NCI-H1105 treated with DMSO at 0.1 percent for 48 hours (cell line): ENCODE measurements at places on chromosomes 6 and 20.

DNA sequence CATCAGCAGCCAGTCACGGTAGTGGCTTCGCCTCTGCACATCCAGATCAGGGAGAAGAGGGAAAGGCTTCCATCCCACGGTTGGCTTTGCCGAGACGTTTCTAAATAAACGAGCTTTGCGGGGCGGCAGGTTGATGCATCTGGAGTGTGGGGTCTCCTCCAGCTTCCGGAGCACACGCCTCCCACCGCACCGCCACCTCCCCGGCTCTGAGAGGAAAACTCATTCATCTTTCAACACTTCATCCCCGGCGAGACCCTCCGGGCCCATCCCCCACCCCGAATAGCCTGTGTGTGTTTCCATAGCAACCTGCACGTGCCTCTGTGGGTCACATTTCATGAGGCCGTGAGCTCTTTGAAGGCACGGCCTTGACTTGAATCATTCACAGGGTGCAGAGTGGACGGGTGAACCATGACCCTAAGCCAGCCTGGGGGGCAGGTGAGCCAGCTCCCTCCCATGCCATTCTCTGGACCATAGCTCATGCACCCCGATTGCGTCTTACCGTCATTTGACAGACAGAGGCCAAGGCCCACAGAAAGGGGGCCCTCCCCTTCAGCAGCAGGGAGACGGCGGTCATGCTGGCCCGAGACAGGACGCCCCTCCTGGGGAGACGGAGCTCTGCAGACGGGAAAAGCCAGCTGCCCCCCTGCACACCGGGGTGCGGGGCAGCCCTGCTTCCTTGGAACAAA is 16.2 kb upstream of the CHRNA4 start:
- DNase-seq, result no peak

DNA sequence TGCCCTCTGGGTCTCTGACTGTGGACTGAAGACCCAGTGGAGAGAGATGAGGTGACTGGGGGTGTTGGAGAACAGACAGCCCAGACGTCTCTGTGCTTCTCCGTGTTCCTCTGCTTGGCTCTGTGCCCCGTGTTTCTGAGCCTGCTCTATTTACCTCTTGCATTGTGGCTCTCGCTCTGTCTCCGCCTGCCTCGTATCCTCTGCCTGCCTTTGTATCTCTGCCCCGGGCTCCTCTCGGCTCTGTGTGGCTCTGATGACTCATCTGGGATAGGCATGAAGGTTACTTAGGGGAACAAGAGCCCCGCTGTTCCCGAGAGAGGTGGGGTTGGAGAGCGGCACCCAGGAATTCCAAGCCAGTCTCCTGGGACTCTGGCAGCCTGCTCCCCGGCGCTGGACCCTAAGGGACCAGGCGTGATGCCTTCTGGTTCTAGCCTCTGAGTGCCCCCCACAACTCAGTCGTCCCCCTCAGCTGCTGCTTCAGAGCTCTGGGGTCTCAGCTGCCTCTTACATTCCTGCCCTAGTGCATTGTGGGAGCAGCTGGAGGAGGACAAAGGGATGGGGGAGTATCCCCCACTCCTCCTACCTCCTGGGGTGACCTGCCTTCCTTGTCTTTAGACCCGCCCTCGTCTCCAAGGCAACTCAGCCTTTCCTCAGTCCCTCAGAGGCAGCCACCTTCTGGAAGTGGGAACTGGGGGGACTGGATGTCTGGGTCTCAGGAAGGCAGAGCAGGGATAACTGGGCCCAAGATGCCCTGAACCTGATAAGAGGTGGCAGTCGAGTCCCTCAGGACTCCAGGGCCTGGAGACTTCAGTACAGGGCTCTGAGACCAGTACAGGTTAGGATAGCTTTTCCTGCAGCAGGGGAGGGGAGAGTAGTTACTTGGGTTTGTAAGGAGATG is 1.9 kb downstream of the DDR1 start:
- peak; percentile 85 for DNase-seq

- no peak for DNase-seq
These were observed 252.7 kb downstream of the UST start for GRCh38 chr6:148999501-148999900.

DNA sequence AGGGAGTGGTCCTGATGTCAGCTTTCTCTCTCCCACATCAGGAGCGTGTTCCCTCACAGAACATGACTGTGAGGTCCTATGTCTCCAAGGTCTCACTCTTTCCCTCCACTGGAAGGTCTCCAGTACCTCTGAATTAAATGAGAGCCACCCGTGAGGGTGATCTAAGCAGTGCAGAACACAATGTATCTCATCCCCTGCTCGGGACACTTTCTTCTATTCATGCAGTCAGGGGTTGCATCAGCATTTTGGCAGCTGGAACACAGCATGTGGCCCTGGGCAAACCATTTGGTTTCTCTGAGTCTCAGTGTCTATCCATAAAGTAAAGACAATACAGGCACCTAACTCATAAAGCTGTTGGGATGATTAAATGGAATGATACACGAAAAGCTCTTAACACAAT is 34.2 kb downstream of the MAFB start:
- DNase-seq, result no peak

DNA sequence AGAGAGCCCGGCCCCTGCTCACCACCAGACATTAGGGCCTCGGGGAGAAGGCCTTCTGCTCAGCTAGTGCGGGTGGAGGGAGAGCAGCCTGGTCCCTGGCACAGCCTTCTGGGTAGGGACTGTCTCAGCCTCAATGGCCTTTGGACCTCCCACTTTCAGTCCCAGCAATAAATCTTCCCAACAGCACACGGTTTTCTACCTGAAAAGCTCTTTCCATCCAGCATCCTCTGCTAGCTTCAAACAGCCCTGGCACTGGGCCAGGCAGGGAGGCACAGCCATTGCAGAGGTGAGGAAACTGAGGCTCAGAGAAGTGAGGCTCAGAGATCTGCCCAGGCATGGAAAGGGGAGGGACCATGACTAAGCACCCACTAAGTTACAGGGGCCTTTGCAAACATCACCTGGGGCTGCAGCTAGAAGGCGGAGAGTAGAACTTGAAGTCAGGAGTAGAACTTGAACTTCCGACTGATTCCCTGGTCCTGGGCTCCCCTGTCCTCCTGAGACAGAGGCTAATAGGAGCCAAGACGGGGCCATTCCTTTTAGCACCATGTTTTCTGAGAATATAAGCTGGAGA is 43.9 kb upstream of the NOL4L start:
- DNase-seq, result peak; percentile 14

DNA sequence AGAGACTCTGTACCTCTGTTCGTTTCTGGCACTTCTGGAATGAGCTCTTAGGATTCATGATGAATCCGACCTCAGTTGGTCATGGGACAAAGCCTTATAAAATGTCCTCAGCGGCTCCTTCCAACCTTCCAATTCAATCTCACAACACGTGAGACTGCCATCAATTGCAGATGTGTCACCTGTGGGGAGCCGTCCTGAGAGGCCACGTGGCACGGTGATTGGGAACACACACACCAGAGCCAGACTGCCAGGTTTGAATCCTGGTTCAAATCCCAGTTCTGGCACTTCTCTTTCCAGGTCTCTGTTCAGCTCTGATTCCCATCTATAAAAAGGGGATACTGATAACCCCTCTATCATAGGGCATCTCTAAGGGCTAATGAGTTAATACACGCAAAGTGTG is 124.5 kb downstream of the ANKRD60 start:
- no peak for DNase-seq

- DNase-seq, result no peak
These were observed 207.9 kb downstream of the MYLK4 start for GRCh38 chr6:2542858-2543218.

GRCh38 chr6:16624636-16625290 is 136.5 kb downstream of the ATXN1 start:
- DNase-seq, result no peak

DNA sequence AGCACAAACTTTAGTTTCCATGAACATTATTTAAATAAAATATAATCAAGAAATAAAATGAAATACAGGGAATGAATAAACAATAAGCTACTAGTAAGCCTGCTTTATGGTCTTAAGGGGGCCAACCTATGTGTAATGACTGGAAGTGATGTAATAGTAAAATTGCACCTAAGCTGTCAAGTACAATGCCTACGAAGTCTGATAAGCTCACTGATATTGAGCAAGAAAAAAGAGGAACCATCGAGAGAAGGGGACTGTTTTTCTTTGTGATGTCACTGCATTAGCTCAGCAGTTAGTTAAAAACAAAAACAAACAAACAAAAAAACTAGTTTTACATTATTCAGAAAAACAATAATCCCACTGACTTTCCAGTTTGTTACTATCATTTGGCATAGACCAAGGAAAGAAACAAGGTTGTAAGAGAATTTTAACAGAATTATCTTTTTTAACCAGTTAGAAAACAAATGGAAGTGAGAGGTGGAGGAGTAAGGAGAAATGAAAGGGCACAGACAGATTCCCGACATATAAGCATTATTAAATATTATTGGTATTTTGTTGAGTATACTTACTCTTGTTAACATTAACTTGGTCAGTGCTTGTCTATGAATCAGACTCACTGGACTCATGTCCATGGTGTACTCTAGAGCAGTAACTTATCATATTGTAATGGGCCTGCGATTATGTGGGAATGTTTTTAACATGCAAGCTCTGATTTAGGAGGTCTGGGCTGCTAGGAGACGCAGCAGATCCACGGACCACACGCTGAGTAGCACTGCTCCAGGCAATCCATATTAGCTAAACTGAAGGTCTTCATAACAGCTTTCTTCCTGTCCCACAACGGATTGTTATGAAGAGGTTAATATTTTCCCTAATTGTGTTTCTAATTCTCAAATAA is 99.6 kb upstream of the HMGCLL1 start:
- DNase-seq, result no peak

DNA sequence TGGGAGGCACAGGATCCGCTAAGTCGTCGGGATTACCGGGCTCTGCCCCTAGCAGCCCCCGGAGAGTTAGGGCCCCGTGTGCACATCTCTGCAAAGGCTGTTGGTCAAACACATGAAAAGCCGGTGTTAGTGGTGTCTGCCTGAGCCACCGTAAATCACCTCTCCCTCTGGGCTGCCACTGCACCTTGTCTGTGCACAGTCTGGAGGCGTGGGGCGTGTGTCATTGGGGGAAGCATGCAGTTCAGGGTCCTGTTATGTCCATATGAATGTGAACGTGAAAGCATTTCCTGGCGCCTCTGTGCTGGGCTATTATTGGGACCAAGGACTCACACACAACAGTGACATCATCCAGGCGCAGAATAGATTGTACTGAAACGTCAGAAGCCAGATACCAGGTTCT is 305.6 kb downstream of the NRN1 start:
- no peak for DNase-seq

DNA sequence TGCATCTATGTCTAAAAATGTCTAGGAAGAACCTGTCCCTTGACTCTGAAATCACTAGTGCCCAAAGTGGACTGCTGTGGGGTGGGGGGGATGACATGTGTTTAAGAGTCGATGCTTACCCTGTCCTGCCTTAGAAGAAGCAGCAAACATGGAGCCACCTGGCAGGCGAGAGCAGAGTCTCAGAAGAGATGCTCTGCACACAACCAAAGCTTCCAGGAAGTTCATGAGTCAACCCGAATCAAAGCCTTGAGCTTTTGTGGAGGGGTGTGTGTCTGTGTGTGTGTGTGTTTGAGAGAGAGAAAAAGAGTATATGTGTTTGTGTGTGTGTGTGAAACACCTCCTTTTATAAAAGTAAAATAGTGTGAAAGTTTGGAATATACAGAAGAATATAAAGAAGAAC is 269.9 kb downstream of the ALDH8A1 start:
- DNase-seq, result no peak

DNA sequence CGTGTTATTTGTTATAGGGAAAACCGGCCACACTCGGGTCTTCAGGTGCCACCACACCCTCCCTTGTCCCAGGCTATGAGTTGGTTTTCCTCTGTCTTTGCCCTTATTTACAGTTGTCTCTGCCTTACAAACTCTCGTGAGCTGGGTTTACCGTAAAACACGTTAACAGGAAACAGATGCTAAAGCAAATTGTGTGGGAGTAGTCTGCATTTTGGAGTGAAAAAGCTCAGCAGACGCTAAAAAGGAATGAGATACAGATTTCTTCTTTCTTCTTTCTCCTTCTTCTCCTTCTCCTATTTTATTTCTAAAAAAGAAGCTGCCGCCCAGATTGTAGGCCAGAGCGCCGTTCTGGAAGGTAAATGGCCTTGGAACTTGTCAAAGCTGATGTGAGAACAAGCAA is 51.9 kb downstream of the APCDD1L start:
- DNase-seq, result no peak

GRCh38 chr20:23550227-23550626 is 18.1 kb downstream of the CST9L start:
- DNase-seq, result no peak

DNA sequence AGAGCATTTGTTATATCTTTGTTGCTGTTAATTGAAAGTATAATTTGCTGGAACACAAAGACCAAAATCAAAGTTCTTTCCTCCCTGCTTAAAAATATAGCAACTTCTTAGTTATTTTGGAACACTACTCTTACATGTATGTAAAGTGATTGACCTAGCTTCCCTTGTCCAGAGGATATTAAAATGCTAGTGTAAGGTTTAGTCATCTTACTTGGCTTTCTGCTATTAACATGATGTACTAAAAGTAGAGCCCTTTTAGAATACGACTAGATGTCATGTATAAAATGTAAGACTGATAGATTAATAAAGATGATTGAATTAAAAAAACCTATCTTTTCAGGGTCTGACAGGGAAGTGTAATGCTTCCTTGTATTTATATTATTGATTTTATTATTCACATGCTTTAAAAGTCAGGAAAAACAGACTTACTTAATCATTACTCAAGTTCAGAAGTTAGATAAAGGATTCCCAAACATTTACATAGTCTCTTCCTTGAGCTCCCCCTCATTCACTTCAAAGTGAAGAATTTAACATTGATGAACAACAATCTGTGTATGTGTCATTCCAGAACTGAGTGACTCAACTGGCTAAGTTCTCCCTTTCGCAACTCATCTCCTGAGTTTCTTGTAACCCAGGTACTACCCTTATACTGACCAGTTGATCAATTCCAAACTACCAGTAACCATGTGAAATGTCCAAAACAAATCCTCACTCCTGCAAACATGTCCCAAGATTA is 50.9 kb downstream of the BTBD9 start:
- no peak for DNase-seq
